Activated effector memory CD4-positive, alpha-beta T cell treated with Interleukin-2 at 50 U/mL for 16 hours (primary cell): ENCODE measurements at places on chromosomes 13 and 19.

DNA sequence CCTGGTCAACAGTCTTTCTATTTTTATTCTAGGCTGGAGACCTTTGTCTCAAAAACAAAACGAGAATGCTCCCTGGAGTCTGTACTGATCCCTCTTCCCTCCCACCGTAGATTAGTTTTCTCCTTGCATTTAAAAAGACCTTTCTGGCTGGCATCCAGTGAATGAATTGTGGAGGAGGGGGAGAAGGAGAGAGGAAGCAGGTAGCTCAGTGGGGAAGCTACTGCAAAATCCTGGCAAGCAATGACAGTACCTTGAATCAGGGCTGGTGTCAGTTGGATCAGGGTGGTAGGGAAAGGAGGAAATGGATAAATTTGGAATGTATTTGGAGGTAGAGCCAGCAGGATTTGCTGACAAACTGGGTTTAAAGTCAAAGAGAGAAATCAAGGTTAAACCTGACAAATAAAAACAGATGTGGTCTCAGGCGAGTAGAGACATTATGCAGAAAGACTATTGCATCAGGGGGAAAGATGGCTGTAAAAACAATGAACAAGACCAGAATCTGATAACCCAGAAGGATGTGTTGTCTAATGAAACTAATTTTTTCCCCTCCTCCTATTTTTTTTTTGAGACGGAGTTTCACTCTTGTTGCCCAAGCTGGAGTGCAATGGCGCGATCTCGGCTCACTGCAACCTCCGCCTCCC, 3.5 kb upstream of the CYP2S1 start:
- no peak for DNase-seq

- no peak for DNase-seq
Observed at GRCh38 chr19:48368936-48369335, 4.8 kb downstream of the SYNGR4 start.

GRCh38 chr19:31314849-31315629, 34.2 kb downstream of the TSHZ3 start:
- no peak for DNase-seq

GRCh38 chr13:43441464-43441863, 345.3 kb downstream of the ENOX1 start:
- no peak for DNase-seq

GRCh38 chr19:372306-372890, 27.8 kb upstream of the MIER2 start:
- no peak for DNase-seq

GRCh38 chr13:39106216-39107005, 68.2 kb downstream of the NHLRC3 start:
- DNase-seq, result no peak

GRCh38 chr19:45076851-45077730, 813 bp upstream of the ZNF296 start:
- DNase-seq, result no peak

- no peak for DNase-seq
Observed at GRCh38 chr13:41597348-41598041, 140.1 kb downstream of the RGCC start.

- no peak for DNase-seq
Observed at GRCh38 chr13:89695343-89696257, 1651.9 kb upstream of the MIR17HG start.

GRCh38 chr13:47044842-47045241, 148.0 kb upstream of the HTR2A start:
- no peak for DNase-seq

- DNase-seq, result no peak
Observed at GRCh38 chr19:55644842-55645511, 1.5 kb downstream of the ZNF581 start.

- no peak for DNase-seq
Observed at GRCh38 chr13:46996316-46997030, 99.6 kb upstream of the HTR2A start.

- no peak for DNase-seq
Observed at GRCh38 chr19:3707868-3708206, 347 bp upstream of the TJP3 start.

GRCh38 chr19:2627319-2627829, 75.1 kb downstream of the GNG7 start:
- no peak for DNase-seq

GRCh38 chr19:39209196-39209595, 5.1 kb upstream of the SYCN start:
- DNase-seq, result no peak

DNA sequence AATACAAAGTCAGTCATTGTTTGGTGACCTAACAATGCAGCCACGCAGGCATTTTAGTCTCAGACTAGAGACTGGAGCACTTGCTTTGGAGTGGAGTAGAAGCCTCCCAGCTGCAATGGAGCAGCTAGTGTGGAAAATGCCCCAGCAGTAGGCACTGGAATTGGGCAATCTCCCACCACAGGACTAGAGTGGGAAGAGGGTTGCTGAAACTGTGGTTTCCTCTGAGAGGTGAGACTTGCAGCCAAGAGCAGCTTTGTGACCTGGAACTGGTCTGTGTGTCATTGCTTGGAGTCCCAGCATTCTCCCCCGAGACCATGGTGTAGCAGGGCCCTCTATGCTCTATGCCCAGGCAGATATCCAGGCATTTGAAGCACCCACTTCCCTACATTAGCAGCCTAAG, 556.3 kb downstream of the UQCRFS1 start:
- no peak for DNase-seq
